Fibroblast of lung (primary cell): ENCODE measurements at places on chromosomes 1 and 21.
A peak's percentile ranks its signal among the peaks of the same experiment; 100 is the strongest.

DNA sequence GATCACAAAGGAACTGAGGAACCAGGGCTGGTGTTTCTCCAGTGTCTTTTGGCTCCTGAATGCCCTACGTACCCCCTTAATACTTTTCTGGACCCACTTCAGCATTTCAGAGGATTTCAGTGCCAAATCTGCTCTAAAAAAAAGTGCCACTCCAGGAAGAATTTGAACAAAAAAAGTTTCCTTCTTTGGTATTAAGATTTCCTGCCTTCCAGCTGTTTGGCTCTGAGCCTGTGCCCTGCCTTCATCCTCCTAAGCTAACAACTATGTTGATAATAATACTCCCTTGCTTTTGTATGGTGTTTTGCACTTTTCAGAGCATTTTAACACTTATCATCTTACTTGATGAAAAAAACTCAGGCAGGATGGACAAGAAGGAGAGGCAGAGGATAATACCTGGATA lies 11.0 kb upstream of the RIMS3 start:
- DNase-seq = no peak

- peak; percentile 33 for DNase-seq
These were observed 253.1 kb upstream of the ADGRL4 start for GRCh38 chr1:79259390-79260336.

DNA sequence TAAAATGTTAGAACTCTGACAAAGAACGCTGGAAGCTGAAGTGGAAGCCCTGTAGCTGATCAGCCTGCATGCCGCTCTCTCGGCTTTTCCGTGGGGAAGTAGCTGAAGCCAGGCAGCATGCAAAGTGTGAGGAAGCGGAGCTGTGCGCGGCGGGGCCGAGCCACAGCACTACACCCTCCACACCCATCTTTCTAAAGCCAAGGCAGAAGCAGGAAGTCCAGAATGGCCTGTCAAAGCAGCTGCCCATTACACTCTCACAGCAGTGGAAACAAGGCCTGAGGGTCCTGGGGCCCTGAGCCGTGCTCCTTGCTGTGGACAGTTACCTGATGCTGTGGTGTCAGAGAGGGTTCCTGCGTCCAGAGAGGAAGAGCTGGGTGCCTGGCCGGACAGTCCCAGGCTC lies 69.6 kb downstream of the UBR4 start:
- DNase-seq = no peak

DNA sequence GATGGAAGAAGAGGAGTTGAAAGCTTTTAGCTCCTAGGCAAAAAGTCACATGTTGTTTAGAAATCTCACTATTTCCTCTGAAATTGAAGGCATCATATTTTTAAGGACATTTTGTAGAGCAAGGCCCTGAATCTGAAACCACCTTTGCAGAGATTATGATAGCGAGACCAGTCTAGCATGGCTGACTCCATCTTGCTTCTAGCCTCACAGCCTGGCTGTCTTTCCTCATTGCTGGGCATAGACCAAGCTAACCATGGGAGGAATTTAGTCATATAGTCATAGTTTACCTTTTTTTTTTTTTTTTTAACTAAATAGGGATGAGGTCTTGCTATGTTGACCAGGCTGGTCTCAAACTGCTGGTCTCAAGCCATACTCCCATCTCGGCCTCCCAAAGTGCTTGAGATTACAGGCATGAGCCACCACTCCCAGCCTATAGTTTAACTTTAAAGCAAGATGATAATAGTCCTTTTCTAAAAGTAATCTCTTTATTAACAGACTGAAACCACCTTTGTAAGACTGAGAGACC lies 42.2 kb upstream of the ZNF326 start:
- peak; percentile 46 for DNase-seq

DNA sequence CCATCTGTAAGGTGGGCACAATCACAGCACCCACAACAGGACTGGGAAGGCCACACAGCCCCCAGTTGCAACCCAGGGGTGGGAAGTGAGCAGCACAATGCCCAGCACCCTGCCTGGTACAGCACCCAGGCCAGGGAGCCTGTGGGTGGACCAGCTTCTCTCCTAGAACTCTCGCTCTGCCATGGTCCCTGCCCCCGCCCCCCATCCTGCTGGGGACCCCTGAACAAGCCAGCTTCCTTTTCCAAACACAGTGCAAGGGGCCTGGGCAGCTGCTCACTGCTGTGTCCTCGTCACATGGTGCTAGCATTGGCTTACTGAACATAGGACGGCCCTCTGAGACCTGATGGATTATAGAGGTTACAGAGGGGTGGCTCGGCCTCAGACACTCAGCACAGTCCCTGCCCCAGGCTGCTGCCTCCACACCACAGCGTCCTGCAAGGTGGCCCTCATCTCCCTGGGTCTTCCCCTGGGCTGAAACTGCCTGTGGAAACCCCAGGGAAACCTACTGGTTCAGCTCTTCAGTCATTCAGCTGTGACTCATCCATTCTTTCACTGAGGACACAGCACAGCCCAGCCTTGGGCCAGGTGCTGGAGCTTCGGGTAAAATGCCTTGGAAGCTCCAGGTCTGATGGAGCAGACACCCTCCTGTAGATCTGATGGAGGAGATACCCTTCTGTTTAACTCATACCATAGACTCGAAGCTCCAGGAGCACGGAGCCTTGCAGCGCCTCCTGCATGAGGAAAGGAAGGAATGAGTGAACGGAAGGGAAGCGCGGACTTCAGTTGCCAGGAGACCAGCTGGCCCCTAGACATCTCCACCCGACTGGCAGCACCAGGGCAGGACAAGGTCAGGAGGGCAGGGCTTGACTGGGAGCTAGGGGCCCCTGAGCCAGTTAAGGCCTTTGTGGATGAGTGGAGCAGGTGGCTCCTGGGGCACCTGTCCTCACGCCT lies 8.1 kb upstream of the PRDM16 start:
- peak; percentile 28 for DNase-seq

DNA sequence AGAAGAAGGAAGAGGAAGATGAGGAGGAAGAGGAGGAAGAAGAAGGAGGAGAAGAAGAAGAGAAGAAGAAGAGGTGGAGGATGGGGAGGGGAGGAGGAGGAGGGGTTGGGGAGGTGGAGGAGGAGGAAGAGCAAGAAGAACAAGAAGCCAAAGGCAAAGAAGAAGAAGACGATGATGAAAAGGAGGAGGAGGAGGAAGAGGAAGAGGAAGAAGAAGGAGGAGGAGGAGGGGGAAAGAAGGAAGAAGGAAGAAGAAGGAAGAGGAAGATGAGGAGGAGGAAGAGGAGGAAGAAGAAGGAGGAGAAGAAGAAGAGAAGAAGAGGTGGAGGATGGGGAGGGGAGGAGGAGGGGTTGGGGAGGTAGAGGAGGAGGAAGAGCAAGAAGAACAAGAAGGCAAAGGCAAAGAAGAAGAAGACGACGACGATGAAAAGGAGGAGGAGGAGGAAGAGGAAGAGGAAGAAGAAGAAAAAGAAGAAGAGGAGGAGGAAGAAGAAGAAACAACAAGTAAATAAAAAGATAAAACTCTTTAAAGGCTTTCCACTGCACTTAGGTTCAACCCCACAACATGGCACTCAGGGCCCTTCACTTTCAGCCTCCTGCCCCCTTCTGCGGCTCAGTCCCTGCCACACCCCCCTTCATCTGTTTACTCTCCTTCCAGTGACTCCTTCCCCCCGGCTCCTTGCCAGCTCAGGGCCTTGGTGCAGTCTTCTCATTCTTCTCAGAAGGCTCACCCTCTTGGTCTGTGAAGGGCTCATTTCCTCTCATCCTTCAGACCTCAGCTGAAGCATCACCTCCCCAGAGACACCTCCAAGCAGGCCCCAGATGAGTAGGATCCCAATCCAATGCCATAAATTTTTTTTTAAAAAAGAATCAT lies 114.0 kb downstream of the KCNN3 start:
- no peak for DNase-seq

DNA sequence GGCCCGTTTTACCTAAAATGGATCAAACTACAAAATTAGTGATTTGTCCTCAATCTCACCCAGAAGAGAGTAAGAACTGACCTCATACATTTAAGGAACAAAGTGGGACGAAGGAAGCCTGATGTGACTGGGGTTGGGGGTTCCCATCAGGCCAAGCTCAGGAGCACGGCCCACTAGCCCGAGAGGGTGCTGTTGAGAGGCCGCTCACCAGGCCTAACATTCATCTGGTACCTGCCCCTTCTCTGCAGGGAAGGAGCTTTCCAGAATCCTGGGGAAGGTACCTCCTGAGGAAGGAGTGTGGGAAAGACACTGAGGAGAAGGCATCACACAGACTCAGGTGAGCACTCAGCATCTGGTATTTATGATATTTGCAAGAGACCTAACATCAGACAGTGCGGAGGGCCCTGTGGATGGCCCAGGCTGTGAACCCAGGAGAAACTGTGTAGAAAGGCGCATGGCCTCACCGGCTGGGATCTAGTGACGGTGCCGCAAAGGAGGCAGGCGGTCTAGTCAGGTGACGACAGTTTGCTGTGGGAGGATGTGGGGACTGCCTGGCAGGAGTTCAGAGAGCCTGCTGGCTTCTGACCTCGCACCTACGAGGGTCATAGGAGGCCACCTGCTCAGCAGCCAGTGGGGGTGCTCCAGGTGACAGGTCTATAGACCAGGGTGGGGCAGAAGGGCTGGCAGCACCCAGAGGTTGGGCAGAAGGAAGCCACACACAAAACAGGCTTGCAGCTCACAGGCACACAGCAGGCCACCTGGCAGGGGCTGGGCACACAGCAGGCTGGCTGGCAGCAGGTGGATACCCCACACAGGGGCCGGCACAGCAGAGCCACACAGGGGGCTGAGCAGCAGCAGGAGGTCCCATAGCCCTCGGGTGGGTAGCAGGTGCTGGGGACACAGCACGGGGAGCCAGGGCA lies 543 bp downstream of the KRTAP12-4 start:
- DNase-seq = no peak

GRCh38 chr1:153475282-153475681 lies 14.8 kb upstream of the S100A7 start:
- DNase-seq = no peak

GRCh38 chr1:162248854-162249535 lies 127.7 kb downstream of the SPATA46 start:
- no peak for DNase-seq

GRCh38 chr1:39205781-39206464 lies 1.4 kb downstream of the MACF1 start:
- DNase-seq = no peak

GRCh38 chr1:27388337-27389005 lies 4.0 kb upstream of the GPR3 start:
- DNase-seq = no peak

- no peak for DNase-seq
These were observed 64.3 kb upstream of the ADARB1 start for GRCh38 chr21:45010096-45010495.

GRCh38 chr1:153985941-153986761 lies at the start of gene RAB13:
TSS of gene RAB13 (minus strand) at chr1:153986339. CDS start at chr1:153986236, 103 bp downstream.
- DNase-seq = peak; percentile 86

DNA sequence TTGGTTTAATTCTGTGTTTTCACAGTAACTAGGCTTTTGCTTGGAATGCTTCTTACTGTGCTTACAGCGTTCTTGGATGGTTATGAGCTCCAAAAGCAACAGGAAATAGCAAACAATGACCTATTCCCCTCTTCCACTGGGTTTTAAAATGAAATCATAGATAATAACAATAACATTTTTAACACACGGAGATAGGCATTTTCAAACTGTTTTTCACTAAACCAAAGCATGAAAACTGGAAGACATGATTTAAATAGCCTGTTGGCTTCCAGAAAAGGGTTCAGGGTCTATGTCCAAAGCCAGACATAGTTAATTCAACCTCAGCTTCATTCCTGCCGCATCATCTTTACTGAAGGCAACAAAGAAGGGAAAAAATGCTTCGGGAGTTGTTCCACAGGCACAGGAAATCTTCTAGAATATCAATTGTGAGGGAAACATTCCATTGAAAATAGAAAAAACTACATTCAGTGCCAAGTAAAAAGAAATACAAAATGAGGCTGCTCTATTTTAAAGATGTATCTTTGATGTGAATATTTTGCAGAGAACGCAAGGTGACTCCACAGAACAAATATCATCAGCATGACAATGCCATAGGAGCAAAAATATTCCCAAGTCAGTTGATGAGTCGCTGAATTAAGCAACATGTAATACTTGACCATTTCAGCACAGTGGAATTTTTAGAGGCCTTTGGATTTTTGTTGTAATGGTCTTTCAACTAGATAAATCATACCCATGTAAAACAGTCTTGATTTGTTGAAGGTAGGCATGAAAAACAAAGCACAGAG lies 80.7 kb downstream of the NID1 start:
- peak; percentile 80 for DNase-seq

DNA sequence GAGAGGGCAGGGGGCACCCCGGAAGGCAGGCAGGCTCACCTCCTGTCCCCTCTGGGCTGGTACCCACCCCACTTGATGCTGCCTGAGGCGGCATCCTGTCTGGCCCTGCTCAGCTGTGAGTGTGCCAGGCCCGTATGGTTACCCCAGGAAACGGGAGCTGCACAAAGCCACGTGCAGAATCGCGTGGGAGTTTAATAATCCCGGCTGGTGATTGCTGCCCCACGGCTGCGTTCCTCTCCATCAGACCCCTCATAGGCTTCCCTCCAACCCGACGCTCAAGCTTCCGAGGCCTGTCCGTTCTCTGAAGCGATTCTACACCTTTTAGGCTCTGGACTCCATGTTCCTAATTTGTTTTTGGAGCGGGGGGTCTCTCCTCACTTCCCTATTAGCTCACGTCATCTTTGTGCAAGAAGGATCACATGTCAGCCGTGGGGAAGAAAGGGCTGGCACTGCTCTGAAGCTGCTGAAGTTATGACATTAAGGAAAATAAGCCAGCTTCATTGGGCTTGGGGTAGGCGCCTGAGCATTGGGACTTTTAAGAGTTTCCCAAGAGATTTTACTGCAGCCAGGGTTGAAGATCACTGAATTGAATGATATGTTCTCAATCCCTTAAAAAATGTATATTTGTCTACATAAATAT lies 1.1 kb upstream of the B3GALT5 start:
- DNase-seq = peak; percentile 29

DNA sequence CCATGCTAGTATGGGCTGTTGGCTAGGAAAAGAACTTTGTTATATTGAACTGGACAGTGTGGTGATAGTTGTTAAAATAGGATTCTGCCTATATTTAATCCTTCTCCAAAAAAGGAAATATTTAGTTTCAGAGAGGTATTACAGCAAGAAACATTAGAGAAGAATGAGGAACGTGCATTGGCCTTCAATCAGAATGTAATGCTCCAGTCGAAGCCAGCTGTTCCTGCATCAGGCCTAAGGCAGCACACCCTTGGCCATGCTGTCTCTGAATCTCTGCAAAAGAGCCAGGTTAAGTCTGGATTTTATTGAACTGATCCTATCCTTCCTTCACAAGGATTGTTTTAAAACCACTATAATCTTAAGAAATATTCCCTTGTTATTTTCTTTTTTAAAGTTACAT lies 35.3 kb upstream of the RALGPS2 start:
- no peak for DNase-seq
